ENCODE measurements at places on chromosomes 4 and X.
A peak's percentile ranks its signal among the peaks of the same experiment; 100 is the strongest.

GRCh38 chr4:22485737-22486136, 30.1 kb downstream of the ADGRA3 start:
- no peak for DNase-seq

DNA sequence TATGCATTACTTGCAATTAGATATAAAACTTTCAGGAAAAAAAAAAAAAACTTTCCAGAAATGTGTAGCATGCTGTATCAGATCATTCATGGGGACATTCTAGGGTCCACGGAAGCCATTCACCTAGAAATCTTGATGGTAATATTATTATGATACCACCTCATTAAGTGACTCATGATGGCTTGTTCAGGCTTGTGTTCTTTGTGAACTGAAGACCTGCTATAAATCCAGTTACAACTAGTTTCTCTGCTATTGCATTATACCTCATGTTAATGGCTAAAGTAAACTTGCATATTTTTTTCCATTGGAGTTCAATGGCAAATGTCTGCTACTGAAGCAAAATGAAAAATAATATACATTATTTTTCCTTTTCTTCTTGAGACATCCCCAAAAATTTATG, 35.3 kb upstream of the PTPN13 start:
- DNase-seq, result no peak

DNA sequence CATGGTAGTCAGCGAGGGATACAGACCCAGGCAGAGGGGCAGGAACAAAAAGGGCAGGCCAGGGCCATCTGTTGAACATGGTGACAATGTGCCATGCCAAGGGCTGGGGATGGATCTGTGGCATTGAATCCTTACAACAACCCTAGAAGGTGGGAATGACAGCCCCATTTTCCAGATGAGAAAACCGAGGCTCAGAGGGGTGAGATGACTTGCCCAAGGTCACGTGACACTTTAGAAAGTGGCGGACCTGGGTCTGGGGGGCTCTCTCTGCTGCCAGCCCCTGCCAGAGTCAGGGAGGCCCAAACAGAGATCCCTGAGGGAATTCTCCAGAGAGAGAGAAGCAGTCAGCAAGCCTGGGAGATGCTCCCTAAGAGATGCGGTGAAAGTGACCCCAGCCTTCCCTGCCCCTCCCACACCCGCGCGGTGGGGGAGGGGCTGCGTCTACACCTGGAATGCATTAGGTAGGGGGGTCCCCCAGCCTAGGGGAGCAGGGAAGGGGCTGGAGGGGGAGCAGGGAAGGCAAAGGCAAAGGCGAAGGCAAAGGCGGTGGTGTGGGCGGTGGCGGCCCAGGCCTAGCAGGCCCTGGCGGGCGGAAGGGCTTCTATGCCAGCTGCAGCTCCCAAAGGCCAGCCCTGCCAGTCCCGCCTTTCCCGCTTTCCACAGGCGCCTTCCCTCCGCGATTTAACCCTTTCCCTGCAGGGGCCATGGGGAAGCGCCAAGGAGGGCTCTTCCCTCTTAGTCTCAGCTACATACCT, 13.0 kb downstream of the FGD1 start:
- no peak for DNase-seq

GRCh38 chr4:47744843-47745382, 93.0 kb downstream of the CORIN start:
- no peak for DNase-seq

DNA sequence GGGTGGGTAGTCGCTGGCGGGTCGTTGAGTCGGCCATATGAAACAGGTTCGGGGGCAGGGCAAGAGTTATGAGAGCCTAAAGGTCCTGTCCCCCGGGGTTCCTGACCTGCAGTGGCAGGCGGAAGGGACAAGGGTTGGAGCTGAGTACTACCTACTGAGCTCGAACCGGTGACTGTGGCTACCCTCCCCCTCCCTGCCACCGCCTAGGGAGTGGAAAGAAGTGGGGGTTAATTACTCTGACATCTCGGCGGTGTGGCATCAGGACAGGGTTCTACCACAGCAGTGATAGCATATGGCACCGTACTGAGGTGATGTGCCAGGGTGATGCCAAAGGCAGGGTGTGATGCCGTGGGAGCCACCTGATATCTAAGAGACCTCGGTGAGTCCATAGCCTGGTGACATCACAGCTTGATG, 307 bp downstream of the ATG4A start:
- peak; percentile 43 for DNase-seq
